ENCODE measurements at places on chromosomes 3 and 15.
A peak's percentile ranks its signal among the peaks of the same experiment; 100 is the strongest.

GRCh38 chr3:123292321-123293310 is 90.9 kb downstream of the SEC22A start:
- no peak for DNase-seq

DNA sequence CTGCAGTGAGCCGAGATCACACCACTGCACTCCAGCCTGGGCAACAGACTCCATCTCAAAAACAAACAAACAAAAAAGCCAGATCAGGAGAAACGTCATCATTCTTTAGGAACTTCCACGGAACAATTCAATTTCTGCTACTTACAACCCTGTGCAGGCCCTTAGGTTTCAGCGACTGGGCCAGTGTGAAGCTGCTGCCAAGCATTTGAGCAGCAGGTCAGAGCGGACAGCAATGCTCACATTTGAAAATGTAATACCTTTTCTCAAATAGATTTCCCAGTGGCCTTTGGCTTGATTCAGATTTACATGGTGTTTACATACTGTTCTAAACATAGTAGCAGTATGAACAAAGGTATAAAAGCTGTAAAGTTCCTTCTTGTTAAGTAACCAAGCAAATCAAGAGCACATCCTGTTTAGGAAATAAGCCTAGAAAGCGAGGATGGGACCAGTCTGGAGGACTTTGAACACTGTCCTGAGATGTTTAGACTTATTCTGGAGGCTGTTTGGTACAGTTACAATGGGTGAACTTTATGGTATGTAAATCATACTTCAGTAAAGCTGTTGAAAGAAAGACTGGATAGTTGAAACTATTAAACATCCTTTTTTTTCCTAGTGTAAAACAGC is 141.2 kb downstream of the HCN4 start:
- DNase-seq = no peak

- no peak for DNase-seq
Measured at GRCh38 chr3:27869152-27869551, 147.0 kb upstream of the EOMES start.

GRCh38 chr3:133162670-133163305 is 124.6 kb downstream of the TMEM108 start:
- no peak for DNase-seq

GRCh38 chr15:68224108-68224507 is 5.4 kb downstream of the CLN6 start:
- no peak for DNase-seq

DNA sequence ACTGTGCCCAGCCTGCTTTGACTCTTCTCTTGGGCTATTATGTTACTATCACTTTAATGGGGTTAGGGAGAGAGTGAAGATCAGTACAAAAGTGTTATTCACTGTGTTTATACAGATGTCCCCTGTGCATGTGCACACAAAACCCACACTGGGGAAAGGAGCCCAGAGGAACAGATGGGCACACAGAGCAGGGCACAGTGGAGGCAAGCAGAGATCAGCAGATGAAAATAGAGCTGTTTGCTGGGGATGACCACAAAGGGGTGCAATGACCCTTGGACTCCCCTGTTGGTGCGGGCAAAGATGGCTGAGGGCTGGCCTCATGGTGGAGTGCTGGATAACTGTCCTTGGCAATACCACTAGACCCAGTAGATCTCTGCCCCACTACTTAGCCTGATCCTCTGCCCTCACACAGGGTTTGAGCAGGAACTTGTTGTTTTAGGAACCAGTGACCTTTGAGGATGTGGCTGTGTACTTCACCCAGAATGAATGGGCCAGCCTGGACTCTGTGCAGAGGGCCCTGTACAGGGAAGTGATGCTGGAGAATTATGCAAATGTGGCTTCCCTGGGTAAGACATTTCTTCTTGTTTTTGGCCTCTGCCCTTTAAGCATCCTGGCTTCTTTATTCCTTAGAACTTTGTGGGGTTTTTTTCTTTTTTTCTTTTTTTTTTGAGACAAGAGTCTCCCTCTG is 5.3 kb downstream of the ZNF620 start:
- no peak for DNase-seq

DNA sequence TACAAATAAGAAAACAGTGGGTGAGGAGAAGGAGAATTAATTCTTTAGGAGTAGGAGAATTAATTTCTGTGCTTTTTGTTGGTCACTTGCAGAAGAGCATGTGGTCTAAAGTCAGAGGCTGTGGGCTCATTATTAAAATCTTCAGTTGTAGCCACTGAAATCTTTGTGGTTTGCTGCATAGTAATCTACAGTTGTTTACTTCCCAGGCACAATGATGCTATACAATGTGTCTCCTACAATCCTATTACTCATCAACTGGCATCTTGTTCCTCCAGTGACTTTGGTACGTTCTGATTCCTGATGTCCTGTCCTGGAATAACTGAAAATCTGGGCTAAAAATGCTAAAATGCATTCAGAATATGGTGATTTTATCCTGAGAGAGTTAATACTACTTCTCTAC is 21.0 kb downstream of the IFT122 start:
- DNase-seq = peak; percentile 16

DNA sequence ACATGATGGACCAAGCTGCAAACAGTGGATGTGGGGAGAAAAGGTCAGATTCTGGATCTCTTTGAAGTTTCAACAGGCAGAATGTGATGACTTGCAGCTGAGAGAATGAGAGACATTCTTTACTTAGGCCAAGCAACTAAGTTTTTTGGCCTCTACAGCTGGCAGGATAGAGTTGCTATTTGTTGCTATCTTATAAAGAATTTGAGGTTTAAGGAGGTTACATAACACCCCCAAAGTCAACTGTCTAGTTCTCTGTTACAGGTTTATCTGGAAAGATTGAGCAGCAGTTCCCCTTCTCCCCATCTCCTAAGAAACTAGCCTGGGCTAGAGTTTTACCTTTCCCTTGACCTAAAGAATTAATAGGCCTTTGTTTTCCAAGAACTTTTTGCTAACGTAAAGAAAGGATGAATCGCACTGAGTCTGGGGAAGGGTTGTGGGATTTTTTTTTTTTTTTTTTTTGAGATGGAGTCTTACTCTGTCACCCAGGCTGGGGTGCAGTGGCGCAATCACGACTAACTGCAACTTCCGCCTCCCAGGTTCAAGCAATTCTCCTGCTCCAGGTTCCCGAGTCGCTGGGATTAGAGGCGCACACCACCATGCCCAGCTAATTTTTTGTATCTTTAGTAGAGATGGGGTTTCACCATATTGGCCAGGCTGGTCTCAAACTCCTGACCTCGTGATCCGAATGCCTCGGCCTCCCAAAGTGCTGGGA is 26.6 kb upstream of the SLMAP start:
- DNase-seq = no peak

DNA sequence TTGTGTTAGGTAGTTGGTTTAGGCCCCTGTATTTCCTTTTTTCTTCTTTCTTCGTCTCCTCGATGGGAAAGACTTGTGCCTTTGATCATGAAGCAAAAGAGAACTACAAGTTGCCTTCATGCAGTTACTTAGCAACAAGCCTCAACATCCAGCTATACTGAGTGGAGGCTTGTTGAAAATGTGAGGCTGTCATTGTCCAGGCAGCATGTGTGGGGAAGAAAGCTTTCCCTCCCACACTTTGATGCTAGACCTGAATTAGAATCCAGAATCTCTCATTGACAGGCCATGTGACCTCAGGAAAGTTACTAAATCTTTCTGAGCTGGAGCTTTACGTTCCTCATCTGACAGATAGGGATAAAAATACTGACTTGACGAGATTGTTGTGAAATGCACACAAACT is 23.7 kb downstream of the IFT122 start:
- no peak for DNase-seq

- DNase-seq = no peak
Measured at GRCh38 chr15:87881026-87881425, 375.5 kb downstream of the NTRK3 start.

DNA sequence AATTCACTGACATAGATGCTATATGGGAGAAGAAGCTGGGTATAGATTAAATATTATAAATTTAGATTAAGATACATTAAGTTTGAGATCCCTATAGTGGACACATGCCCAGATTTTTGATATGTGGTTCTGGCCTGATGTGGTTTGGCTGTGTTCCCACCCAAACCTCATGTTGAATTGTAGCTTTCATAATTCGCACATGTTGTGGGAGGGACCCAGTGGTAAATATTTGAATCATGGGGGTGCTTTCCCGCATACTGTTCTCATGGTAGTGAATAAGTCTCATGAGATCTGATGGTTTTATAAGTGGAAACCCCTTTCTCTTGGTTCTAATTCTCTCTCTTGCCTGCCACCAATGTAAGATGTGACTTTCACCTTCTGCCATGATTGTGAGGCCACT is 189.4 kb upstream of the CD96 start:
- no peak for DNase-seq

DNA sequence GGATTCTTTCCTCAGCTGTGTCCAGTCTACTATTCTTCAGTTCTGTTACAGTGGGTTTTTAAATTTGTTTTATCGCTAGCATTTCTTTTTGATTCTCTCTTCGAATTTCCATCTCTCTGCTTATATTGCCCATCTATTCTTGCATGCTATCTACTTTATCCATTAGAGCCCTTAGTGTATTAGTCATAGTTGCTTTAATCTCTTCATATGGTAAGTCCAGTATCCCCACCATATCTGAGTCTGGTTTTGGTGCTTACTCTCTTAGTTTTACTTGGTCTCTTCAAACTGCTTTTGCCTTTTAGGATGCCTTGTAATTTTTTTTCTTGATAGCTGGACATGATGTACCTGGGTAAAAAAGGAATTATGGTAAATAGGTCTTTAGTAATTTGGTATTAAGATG is 9.1 kb downstream of the TIMMDC1 start:
- no peak for DNase-seq

DNA sequence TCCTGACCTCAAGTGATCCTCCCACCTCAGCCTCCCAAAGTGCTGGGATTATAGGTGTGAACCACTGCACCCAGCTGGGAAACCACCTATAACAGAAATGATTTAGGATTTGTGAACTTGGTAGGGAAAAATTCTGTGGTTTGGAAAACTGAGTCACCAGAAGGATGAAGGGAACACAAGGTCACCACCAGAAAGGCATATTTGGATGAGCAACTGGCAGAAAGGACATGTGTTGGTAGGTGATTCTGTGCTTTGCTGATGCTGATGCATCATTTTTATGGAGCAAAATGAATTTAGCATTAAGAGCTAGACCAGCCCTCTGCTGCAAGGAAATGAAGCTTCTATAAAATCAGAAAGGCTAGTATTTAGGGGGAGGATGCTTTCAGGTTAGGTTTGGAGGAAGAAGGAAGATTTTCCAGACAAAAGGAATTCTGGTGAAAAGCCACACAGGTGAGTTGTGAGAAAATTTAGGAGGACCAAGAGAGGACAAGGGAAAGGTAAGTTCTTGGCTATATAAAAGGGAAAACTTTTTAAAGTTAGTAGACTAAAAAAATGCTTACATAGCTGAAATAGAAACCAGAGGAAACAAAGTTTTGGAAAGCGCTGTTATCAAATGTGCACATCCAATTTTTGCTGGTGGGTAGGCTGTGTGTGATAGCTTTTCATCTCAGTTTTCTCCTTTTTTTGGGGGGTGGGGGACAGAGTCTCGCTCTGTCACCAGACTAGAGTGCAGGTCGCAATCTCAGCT is 3.6 kb downstream of the PXK start:
- peak; percentile 69 for DNase-seq

GRCh38 chr3:98612587-98612986 is 19.2 kb upstream of the CPOX start:
- no peak for DNase-seq

DNA sequence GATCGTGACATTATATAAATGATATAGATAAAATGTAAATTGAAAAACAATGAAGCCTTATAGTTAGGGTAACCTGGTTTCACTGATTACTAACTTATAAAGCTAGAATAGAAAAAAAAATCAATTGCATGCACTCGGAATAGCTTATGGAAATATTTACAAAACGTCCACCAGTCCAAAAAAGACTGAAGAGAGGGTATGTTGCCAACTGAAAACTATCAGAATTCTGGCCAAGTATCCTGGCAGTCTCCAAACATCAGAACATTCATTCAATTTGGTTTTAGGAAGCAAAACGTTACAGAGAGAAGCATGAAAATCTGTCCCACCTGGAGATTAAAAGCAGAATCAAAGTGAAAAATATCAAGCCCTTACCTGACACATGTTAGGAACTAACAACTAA is 892.4 kb downstream of the ROBO1 start:
- DNase-seq = no peak

- peak; percentile 12 for DNase-seq
Measured at GRCh38 chr15:48602358-48603122, 43.0 kb downstream of the FBN1 start.

- no peak for DNase-seq
Measured at GRCh38 chr15:57156210-57156884, 220.0 kb upstream of the CGNL1 start.

GRCh38 chr3:31048143-31048542 is 153.7 kb upstream of the GADL1 start:
- DNase-seq = no peak

- DNase-seq = no peak
Measured at GRCh38 chr15:29573197-29573838, 248.9 kb downstream of the TJP1 start.

GRCh38 chr3:55668359-55668758 is 181.3 kb upstream of the WNT5A start:
- DNase-seq = peak; percentile 21

DNA sequence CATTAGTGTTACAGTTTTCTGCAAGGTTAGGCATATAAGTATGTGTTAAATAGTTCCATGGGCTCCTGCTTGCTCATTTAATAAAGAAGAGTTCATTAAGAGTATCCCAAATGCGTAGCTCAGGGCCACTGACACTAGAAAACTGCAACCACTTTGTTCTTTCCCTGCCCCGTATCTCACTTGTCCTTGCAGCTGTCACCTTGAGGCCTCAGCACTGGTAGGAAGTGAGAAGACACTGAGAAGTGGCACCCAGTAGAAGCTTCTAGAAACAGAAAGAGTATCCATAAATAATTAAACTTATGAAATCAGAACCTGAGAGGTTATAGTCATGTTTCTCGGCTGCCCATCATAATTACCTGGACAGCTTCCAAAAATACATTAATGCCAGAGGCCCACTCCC is 266.0 kb downstream of the KCNMB2 start:
- no peak for DNase-seq

GRCh38 chr15:64813075-64813474 is 12.4 kb downstream of the PIF1 start:
- no peak for DNase-seq

- no peak for DNase-seq
Measured at GRCh38 chr3:147246906-147247305, 159.4 kb downstream of the ZIC4 start.

- DNase-seq = no peak
Measured at GRCh38 chr3:45976191-45977091, 19.2 kb downstream of the FYCO1 start.

DNA sequence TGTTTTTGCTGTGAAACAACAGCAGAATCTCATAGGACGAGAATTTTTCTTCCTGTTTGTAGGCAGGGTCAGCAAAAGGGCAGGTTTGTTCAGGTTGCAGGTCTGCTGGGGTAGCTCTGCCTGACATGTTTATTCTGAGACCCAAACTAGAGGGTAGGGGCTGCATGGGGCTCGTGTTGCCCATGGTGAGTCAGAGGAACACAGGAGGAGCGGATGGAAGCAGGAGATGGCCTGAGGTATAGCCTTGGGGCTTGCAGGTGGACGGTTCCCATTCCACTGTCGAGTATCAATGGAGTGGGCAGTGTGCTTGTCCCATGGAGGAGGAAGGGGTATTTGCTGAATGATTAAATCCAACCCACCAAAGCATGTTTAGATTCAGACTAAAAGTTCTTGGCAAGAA is 138.9 kb downstream of the APBA2 start:
- DNase-seq = no peak

- DNase-seq = no peak
Measured at GRCh38 chr3:49276475-49277382, at the start of gene C3orf62. C3orf62 (minus strand) TSS chr3:49277232; CDS start chr3:49276872, 360 bp downstream.
